Stimulated activated CD8-positive, alpha-beta memory T cell treated with anti-CD3 and anti-CD28 coated beads, Interleukin-7, amount 100 ng/mL, for 48 hours (primary cell): ENCODE measurements at places on chromosomes 11 and 22.

DNA sequence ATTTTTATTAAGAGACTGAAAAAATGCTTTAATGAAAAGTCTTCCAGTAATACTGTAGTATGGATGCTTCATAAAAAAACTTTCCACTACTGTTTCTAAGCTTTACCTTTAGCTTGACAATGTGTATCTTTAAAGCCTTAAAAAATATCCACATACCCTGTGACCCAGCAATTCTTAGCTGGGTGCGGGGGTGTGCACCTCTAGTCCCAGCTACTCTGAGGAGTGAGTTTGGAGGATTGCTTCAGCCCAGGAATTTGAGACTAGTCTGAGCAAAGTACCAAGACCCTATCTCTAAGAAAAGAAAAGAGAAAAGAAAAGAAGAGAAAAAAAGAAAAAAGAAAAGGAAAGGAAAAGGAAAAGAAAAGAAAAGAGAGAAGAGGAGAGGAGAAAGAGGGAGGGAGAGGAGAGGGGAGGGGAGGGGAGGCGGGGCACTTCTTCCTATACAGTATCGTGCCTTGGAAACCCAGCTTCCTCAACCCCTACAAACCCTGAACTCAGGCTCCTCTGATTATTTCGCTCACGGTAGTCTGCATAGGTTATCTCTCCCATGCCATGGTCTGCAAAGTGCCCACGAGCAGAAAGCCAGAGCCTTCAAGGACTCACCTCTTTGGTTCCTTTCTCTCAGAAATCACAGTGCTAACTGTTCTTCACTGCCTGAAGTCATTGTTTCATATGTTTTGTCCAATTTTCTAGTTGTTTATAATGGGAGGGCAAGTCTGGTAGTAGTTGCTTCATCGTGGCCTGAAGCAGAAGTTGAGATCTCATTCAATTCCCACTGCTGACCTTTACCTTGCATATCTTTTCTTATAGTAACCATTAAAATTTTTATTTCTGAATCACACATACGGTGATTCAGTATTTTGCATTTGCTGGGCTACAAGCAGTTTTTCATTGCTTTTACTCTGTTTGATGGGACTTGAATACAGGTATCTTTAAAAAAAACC is 82.2 kb downstream of the FAM83F start:
- no peak for DNase-seq

DNA sequence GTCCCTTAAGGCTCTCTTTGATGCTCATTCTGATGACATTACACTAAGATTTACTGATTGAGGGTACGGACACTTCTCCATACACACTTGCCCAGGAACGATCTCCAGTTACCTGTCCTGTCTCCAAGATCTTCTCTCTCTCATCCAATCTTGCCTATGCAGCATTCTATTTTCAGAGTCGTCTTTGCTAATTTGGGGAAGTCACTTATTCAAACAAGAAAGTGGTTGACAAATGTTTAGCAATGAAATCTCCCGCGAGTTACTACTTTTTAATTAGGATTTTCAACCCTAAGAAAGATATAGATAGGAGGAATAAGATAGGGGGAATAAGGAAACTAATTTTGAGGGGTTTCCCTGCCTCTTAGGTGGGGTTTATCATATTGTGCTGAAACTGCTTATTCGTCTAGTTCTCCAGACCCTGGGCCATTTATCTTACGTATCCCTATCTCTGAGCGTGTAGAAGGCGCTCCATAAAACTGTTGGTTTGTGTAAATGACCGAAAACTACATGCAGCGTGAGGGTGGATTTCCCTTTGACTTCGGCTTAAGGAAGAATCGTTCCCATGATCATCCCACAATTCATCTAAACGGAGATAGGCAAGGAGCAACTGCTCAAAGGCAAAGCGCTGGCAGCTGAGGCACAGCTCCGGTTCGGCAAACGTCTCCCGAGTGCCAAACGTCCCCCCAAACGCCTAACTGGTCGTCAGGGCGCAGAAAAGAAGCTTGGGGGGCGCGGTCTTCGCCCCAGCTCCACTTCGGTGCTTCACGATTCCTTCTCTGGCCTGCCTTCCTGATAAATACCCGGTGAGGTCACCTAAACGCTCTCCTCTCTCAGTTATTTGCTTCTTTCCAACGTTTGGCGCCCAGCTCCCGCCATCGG is 804 bp downstream of the APIP start:
- DNase-seq: no peak

DNA sequence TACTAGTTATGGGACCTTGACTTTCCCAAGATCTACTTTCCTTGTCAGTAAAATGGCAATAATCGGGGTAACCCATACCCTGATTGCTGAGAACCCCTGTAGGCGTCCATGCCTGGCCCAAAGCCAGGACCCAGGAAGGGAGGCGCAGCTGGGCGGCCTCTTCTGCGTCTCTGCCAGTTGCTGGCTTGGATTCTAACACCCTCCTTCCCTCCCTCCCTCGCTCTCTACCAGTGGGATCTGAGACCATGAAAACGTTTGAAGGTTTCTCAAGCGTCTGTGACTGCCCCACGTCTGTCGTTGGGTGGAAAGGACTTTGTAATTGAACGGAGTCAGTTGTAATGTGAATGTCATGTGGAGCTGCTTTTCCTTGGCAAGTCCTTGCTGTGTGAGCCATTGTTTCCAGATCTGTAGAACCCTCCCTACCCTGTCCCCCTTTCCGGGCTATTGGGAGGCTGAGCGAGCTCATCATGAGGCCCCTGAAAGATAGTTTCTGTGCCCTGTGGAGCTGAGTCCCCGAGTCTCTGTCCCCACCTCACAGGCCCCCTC is 47.8 kb downstream of the PARVB start:
- DNase-seq: no peak

DNA sequence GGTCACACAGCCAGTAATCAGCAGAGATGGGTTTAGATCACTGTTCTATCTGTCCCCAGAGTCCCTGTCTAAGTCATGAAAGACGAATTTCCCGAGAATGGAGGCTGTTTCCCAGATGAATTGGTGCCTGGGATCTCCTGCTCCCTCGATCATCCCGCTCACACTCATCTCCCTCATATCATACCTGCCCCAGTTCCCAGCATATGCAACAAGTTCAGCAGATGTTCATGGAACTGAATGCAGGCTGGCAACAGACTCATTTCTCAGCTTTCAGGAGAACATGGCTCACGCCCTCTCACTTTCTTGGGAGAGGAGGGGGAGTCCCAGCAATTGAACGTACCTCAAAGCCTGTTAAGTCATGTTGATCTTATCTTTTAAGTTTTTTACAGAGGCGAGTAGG is 22.1 kb downstream of the CD6 start:
- no peak for DNase-seq

GRCh38 chr11:67286621-67287333 is 2.3 kb upstream of the ANKRD13D start:
- DNase-seq: no peak

DNA sequence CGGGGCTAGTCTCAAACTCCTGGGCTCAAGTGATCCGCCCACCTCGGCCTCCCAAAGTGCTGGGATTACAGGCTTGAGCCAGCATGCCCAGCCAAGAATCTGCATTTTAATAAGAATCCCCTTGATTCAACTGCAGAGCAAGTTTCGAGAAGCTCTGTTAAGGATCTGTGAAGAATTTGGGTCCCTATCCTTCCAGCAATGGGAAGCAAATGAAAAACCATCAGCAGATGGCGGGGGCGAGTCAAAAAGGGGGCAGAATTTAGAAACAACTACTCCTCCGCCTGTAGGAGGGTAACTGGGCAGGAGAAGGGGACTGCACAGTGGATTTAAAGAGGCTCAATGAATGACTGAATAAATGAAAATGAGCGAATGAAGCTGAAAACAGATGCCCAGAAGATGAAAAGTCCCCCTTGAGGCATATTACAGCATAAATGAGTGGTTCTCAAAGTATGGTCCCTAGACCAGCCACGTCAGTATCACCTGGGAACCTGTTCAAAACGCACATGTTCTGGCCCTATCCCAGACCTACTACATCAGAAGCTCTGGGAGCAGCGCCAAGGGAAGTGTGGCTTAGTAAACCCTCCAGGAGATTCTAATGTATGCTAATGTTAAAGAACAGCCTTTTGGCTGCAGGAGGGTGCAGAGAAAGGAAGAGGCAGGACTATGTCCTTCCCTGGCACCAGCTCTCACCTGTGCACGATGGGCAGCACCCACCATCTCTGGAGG is 15.0 kb downstream of the VWCE start:
- no peak for DNase-seq

DNA sequence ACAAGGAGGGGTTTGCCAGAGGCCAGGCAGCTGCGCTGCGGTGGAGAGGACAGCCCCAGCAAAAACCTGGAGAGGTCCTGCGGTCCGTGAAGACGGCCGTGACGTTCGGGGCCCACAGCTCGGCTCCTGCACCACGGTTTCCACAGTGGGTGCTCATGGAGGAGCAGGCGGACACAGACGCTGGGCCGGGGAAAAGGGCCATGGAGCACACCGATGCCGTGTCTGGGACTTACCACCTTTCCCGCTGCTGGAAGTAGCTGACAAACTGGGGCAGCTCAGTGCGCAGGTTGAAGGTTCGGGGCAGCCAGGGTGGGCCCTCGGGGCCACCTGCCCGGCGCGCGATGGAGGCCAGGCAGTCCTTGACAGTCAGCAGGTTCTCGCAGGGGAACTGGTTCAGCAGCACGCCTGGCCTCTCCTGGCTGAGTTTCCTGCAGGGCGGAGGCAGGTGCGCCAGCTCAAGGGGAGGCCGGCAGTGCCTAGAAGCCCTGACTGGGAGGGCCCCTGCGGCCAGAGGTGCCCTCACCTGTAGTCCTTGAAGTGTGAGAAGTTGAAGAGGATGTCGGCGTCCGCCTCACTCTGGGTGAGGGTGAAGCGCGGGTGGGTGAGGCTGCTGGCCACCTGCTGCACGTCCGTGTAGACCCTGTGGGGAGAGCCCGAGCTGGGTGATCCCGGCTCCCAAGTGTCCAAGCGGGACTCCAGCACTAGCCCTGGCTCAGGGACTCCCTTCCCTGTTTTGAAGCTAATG is 12.8 kb downstream of the TTLL12 start:
- no peak for DNase-seq

DNA sequence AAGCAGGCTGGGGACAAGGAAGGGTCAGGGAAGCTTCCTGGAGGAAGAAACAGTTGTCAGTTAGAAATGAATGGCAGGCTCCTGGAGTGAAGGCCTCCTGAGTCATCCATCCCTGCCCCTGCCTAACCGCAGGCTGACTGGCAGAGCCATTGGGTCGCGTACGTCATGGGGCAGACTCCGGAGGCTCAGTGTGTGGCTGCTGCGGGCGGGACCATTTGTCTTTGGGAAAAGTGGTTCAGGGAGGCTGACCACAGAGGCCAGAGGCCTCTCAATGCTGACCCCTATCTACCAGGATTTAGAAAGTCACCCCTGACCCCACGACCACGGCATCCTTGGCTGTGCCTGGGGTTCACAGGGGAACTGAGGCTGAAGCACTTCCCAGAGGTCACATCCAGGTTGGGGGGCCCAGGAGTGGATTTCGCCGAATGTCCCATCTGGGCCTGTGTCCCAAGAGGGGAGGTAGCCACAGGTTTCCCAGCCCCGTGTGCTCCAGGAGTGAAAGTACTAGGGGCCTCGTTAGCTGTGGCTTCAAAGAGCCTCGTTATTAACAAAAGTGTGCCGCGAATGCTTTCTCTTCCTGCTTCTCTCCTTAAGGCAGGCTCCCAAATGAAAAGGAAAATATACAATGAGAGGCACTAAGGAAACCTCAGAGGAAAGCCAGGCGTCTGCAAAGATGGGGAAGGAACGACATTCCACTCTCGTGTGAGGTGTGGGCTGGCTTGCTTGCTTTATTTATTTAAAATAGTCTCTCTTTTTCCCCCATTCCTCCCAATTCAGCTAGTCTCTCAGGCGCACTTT is 58.9 kb downstream of the FLRT1 start:
- DNase-seq: no peak
